ENCODE measurements at places on chromosomes 13 and 19.
A peak's percentile ranks its signal among the peaks of the same experiment; 100 is the strongest.

GRCh38 chr13:95275322-95276036 is 25.8 kb downstream of the ABCC4 start:
- peak; percentile 91 for DNase-seq

- DNase-seq = peak; percentile 83
Observed at GRCh38 chr19:18203408-18203862, 407 bp downstream of the RAB3A start.

- no peak for DNase-seq
Observed at GRCh38 chr13:107715496-107715895, 499.8 kb downstream of the LIG4 start.

DNA sequence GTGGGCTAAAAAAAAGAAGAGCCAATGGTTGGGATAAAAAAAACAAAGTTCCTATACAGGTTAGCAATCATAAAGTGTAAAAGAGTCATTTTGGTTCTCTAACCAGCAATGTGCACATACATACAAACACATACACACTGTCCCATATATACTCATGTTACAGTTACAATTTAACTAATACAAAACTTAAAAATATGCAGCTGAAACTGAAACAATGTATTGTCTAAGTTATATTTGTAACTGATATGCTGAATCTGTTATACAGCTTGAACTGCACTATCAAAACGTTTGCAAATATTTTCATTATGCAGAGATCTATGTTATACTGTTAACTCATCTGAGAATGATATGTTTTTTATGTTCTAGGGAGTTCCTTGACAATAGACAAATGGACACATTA is 173.7 kb downstream of the KLF12 start:
- DNase-seq = no peak

- DNase-seq = no peak
Observed at GRCh38 chr19:45385392-45386221, 15.2 kb upstream of the ERCC2 start.

- DNase-seq = peak; percentile 15
Observed at GRCh38 chr13:109626386-109627171, 159.8 kb downstream of the IRS2 start.

DNA sequence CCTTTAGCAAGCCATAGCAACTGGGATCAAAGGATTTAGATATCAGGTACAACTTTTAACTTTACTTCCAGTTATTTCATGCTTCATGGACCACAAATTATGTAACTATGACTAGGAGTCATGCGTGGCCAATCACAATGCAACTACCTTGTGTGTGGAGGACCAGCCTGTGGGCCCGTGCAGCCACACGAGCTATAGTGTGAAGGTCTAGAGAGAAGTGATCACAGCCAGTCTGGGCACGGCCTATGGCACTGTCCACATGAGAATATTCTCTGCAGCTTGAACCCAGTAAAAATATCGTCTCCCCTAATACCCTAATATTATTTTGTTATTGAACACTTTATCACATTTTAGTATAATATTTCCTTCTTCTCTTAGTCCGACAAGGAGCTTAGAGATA is 464.9 kb upstream of the MIR17HG start:
- DNase-seq = no peak

- DNase-seq = peak; percentile 42
Observed at GRCh38 chr13:93318534-93319254, 92.1 kb downstream of the GPC6 start.

DNA sequence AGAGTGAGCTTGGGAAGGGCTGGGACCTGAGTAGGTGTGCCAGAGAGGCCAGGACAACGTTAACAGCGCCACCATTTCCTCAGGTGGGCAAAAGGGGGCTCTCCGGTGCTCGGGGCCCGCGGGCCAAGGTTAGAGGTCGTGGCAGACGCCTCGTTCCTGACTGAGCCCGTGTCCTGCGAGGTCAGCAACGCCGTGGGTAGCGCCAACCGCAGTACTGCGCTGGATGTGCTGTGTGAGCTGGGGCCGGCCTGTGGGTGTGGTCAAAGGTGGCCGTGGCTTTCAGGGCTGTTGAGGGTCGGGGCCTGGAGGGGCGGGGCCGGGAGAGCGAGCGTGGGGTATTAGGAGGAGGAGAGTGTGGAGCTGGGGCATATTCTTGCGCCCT is 3.7 kb downstream of the KIRREL2 start:
- DNase-seq = no peak

DNA sequence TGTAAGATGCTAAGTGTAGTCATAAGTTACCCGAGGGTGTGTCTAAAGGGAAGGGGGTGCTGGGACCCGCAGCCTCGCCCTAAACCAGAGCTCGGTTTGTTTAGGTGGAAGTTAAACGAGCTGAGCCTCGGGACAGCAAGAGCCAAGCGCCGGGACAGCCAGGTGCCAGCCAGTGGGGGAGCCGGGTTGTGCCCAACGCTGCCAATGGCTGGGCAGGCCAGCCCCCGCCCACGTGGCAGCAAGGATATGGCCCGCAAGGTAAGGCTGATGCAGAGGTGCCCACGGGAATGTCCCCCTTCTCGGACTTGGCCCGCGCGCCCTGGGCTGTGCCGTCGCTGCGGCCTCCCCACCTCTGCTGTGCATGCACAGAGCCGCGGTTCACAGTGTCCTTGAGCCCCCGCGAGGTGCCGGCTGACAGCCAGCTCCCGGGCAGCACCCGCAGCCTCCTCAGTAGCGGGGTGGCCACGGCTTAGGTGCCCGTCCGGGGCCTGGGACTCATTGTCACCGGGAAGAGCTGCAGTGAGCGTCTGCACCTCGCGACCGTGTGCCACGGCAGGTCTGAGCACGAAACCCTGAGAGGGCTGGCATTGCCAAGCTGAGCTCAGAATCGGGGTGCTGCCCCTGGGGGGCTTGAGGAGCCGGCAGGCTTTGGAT is 9.3 kb upstream of the RPS15 start:
- DNase-seq = no peak

DNA sequence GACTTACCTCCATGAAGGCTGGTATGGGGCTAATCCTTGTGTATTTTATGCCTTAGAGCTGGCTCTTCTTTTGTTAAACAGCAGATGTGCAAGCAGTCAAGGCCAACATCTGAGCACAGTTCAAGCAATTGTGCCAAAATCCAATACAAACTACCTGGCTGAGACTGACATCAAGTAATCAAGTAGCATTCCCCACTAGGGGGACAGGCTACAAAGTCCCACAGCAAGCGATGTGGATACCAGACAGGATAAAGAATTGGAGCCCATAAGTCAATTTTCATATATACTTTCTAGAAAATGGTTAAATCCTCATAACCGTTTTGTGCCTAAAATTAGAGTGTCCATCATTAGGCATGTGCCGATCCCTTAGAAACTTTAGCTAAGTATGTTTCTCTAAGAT is 675.8 kb downstream of the DIAPH3 start:
- peak; percentile 61 for DNase-seq

DNA sequence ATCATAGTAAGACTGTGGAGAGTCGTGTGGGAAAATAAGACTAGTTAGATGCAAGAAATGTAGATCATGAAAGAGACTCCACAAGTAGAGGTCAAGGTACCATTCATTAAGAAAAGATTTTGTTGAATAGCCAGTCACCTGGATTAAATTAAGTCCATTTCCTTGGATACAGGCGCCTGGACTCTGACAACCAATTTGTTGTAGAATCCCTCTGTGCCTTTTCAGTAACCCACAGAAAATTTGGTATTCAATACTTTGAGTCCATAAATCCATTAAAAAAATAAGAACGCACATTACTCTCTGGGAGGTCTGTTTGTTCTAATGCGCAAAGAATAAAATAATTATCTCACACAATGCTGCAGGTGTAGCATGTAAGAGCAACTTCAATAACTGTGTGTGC is 469.4 kb downstream of the KLF12 start:
- DNase-seq = no peak

DNA sequence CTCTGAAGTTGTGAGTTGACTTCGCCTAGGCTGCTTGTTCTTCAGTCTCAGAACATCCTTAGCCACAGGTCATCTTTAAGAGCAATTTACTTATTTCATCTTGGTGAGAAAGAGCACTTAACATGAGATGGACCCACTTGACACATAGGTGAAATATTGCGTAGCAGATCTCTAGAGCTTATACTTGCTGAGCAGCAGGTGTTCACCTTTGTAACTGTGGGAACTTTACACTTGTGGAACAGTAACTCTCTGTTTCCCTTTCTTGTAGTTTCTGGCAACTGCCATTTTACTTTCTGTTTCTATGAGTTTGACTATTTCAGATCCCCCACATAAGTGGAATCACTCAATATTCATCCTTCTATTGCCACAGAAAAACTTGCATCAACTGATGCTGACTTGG is 95.7 kb downstream of the SLC10A2 start:
- no peak for DNase-seq

DNA sequence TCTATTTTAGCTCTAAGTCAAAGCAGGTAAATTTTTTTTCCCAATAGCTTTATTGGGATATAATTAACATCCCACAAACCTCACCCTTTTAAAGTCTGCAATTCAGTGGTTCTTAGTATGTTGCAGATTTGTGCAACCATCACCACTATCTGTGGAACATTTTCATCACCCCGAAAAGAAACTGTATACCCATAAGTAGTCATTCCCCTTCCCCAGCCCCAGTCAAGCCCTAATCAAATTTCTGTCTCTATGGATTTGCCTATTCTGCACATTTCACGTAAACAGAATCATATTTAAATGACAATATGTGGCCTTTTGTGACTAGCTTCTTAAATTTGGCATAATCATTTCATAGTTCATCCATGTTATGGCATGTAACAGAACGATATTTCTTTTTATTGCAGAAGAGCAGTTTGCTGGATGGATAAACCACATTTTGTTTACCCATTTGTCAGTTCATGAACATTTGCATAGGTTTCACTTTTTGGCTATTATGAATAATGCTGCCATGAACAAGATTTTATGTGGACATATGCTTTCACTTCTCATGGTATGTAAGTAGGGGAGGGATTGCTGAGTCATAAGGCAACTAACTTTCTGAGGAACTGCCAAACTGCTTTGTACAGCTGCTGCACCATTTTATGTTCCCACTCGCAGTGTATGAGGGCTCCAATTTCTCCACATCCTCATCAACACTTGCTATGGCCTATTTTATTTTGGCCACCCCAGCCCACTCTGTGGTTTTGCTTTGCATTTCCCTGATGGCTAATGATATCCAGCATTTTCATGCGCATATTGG is 10.9 kb downstream of the SLC46A3 start:
- no peak for DNase-seq

GRCh38 chr19:45693106-45693788 is 781 bp downstream of the QPCTL start:
- DNase-seq = peak; percentile 91

- no peak for DNase-seq
Observed at GRCh38 chr19:752652-753517, 2.0 kb downstream of the MISP start.

DNA sequence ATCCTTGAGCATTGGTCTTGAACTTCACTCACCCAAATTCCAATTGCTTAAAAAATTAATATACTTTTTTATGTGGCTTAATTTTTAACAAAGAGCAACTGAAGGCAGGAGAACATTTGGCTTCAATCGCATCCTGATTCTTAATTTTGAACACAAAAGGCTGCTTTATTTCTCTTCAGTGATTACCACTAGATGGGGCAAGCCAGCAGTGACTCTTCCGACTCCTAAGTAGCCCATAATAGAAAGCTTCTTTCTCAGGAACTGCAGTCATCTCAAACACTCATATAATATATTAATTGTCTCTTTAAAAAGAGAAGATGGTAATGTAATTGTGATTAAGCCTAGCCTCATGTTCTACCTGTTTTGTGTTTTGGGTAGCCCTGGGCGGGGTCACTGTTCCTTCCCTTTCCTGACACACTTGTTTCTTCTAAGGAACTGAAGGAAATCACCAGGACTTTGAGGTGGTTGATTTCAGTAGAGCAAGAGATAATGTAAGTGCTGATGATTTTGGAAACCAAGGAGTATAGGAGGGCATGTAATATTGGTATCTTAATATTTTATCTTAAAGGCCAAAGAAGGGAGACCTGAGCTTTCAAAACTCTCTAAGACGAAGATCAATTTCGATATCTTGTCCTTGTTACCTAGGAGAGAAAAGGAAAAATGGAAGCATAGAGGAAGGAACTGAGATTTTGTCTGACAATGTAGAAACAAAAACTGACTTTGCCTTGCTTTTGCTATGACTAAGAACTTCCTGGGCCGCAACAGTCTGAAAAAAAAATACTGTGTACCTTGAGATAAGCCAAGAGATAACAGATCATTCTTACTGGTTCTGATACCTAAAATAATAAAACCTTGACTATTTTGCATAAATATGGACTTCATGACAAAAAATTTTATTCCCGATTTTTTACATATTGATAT is 73.1 kb downstream of the TNFSF13B start:
- DNase-seq = peak; percentile 63

GRCh38 chr13:45880242-45880641 is 28.7 kb upstream of the SIAH3 start:
- DNase-seq = no peak

DNA sequence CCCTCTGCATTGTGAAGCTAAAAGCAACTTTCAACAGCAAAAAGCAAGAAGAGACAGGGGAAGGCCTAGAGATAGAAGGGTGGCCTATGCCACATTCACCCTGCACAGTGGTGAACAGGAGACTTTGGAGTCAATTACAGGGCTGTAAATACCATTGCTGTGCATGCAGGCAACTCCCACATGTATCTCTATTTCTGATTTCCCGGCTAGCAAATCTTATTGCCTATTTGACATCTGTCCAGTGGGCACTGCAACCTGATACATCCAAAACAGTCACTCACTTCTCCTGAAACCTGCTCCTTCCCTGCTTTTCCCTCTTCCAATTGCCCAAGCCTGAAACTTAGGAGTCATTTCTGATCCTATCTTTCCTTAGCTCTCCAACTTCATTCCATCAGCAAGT is 13.4 kb downstream of the RUBCNL start:
- peak; percentile 15 for DNase-seq

DNA sequence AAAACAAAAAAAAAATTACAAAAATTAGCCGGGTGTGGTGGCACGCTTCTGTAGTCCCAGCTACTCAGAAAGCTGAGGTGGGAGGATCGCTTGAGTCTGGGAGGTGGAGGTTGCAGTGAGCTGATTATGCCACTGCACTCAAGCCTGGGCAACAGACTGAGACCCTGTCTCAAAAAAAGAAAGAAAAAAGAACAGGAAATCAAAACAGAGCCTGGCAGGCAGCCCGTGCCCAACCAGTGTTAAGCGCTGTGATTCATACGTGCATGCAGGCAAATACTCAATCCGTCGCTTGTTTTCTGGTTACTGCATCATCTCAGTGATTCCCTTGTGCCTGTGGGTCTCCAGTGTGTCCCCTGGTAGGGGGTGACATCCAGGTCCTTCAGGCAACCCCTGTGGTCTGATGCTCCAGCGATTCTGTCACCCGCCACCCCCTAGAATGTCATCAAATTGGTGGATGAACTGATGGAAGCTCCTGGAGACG is 18.1 kb downstream of the DDX39A start:
- no peak for DNase-seq

- no peak for DNase-seq
Observed at GRCh38 chr13:24225930-24226329, 65.4 kb downstream of the SPATA13 start.

GRCh38 chr13:24748061-24748400 is 15.9 kb upstream of the RNF17 start:
- DNase-seq = no peak

- DNase-seq = peak; percentile 56
Observed at GRCh38 chr13:97976610-97977521, 23.4 kb downstream of the IPO5 start.

- no peak for DNase-seq
Observed at GRCh38 chr13:47170971-47171370, 274.1 kb upstream of the HTR2A start.

- no peak for DNase-seq
Observed at GRCh38 chr13:59269476-59269875, 894.3 kb downstream of the DIAPH3 start.

- DNase-seq = no peak
Observed at GRCh38 chr19:37932985-37933936, 26.3 kb downstream of the SIPA1L3 start.

Measured in NCI-H82 (cell line).